Prostate gland (tissue), 2 donors: ENCODE measurements at places on chromosomes 6 and 20.
A peak's percentile ranks its signal among the peaks of the same experiment; 100 is the strongest.

DNA sequence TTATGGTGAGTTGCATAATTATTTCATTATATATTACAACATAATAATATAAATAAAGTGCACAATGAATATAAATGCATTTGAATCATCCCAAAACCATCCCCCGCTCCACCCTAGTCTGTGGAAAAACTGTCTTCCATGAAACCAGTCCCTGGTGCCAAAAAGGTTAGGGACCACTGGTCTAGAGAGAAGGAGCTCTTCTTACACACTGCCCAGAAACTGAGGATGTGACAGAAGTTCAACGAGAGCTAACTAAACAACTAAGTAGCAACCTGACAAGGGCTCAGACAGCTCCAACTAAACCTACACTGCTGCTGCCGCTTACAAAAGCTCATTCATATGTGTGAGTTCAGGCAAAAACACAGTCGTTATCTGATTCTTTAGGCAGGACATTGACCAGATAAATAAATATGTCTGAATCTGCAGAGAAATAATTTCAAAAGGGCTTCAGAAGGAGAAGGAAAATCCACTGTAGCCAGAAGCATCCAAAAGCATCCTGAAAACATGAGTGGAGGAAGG, 125.9 kb downstream of the ATXN1 start:
- no peak for DNase-seq

DNA sequence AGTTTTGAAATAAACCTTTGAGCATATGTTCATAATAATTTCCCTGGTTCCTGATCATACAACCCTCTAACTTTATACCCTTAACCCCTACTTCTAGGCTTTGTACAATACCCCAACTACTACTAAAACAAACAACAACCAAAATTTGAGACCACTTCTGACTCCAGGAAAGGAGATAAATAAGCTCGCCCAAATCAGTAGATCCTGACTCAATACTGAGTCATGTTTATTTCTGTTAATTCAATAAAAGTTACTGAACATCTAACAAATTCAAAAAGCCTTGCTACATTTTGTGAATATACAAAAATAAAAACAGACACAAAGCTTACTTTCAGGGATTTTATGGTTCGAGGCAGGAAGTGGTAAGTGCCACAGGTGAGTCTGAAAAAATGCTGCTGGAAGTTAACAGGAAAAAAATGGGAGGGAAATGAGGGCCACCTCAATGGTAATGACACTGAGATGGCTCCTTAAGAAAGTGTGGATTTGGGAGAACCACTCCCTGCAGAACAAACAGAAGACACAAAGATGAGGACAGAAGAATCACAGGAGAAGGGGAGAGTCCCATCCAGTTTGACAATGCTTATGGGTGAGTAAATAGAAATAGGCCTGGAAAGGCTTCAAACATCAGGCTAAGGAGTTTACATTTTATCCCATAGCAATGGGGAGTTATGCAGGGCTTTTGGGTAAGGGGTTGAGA, 63.4 kb downstream of the DST start:
- no peak for DNase-seq

DNA sequence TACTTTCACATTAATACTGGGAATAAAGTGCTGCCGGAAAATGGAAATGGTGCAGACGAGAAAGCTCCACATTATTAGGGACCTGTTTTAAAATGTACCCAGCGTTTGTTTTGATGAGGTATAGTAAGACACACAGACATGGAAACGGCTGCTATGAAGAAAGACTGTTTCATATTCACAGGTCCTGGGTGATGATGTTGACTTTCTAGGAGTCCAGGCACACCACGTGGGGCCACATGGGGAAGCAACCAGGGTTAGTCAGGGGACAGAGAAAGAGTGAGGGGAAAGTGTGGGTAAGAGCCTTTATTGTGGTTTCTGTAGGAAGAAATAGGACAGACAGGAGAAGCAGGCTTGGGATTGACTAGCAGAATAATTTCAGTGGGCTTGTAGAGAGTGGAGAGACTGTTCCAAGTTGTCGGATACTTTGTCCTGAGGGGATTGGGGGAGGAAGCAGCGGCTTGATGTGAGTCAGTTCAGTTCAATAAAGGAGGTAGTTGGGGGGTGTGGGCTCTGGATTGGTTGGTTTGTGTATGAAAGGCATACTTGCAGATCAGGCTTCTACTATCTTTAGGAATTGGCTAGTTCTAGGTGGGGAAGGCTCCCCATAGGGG, 112.0 kb upstream of the MCHR2 start:
- no peak for DNase-seq

- DNase-seq: no peak
Measured at GRCh38 chr20:45318386-45318939, 10.4 kb upstream of the MATN4 start.

- DNase-seq: no peak
Measured at GRCh38 chr6:156440688-156441087, 336.5 kb upstream of the ARID1B start.

- no peak for DNase-seq
Measured at GRCh38 chr20:40435146-40435895, 253.7 kb downstream of the MAFB start.

DNA sequence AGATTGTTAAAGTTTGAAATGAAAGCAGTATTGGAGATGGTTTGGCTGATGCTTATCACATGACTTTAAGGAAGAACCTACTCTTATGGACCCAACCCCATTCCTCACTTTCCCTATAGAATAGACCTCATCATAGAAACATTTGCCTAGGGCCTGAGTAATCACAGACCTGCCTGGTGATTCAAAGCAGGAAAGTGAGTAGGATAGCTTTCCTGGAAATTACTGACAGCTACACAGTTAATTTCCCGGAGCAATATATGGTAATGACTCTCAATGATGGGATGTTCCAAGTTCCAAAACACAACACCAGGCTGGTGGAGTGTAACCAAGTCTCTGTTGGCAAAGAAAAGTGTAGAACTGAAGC, 233.8 kb downstream of the SIM1 start:
- DNase-seq: no peak

- no peak for DNase-seq
Measured at GRCh38 chr6:31575335-31575901, at the start of gene TNF. TNF (plus strand) TSS chr6:31575565; CDS start chr6:31575742, 177 bp downstream.

DNA sequence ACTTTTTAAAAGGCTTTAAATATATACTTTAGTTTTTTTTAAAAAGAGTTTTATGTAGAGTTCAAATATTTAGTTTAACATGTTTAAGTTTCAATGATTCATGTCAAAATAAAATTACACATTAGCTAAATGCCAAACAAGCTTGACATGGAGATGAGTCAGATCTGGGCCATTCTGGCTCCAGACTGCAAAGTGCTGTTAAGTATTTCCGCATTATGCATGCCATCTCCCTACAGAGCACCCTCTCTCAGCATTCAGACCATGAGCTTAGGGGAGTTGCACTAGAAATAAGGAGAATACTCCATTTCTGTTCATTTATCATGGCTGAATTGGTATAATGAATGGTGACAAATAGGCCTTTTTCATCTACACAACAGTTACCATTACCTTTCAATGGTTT, 21.5 kb upstream of the HS3ST5 start:
- no peak for DNase-seq

DNA sequence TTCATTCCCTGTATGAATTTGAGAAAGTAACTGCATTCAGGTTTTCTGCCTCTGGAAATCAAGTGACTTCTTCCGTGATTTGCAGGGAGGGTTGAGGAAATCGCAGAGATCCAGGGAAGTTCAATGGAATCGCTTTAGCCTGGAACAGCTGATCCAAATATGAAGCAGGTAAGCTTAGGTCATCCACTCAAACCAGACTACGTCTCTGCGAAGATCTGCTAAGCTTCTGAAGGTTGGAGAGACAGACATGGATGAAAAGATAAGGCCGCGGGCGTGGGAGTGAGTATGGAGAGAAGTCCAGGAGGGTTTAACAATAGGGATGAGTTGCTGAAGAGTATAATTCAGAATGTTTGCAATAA, 34.2 kb upstream of the BTN3A2 start:
- DNase-seq: no peak

GRCh38 chr6:155349129-155349528, 34.8 kb upstream of the TFB1M start:
- DNase-seq: no peak

DNA sequence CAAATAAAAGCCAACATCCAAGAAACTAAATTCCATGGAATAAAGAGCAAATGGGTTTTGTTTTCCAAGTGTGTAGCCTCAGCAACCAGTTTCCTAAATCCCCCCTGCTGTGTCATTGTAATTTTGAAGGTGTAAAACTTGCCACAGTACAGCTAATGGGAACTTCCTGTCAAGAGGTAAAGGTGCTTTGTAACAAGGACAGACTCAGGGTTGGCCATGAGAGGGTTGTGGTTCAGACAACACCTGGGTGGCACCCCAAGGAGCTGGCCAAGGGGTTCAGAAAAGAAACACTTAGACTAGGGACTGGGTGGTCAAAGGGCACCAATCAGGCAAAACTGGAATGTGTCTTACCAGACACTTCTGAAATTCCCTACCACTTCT, 52.4 kb upstream of the LYRM2 start:
- no peak for DNase-seq

DNA sequence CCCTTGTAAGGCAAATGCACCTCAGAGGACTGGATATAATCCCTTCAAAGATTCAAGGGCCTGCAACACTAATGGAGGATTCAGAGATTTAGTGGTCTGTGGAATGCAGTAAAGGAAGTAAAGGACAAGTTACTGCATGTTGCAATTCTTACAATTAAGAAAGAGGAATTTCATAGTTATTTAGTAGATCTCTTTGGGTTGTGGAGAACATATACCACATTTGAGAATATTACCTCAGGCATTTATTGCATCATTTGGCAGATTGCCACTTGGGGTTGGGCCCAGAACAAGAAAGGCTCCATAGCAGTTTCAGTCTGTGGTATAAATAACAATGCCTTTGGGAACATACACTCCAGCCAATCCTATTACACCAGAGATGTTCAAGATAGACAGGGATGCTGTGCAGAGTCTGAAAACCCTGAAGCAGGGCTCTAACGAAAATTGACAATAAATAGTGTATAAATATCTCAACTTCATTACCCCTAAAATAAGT, 20.9 kb upstream of the EPM2A start:
- DNase-seq: peak; percentile 12

DNA sequence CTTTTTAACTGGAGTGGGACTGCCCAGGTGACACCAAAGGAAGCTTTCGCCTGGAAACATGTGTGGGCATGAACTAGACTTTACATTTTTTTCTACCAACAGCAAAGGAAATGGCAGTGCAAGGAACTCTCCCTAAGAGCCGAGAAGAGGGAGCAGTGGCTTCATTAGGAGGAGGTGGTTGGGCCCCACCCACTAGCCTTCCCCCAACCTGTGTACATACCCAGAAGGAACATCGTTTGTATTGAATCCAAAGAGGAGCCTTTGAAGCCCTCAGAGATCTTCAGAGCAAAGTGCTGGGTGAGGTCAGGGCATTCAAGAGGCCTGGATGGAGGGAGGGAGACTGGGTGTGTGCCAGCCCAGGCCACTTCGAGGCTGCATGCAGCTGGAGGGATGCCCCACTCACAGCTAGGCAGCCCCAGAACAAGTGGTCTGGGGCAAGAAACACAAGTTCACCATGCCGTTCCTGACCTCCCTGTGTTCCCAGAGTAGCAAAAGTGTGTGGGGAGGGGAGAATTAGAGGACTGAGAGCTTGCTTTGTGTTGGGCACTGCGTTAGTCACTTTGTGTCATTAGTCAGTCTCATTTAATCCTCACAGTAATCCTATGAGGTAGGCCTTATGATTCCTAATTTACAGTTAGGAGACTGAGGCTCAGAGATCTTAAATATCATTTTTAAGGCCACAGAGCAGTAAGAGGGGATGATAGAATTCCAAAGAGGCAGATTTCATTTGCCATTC, 191.6 kb upstream of the SUPT3H start:
- no peak for DNase-seq
